ENCODE measurements at places on chromosomes 1 and 21.
A peak's percentile ranks its signal among the peaks of the same experiment; 100 is the strongest.

DNA sequence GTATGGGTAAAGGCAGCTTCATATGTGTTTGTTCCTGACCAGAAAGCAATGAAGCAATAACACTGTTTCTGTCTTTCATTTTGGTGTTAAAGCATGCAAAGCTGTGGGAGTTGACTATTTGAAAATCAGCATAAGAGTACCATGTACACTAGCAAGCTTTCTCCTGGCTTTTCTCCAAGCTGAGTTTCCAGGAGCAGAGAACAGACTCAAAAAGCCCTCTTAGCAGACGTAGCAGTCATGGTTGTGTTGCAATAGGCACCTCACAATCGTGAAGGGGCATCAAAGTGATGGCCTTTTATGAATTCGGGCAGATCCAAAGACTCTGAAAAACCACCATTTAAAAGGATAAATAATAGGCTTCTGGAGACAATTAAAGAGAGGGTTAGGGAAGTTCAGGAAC is 159.7 kb downstream of the PTGER3 start:
- DNase-seq, result no peak

- DNase-seq, result no peak
These were observed 456.4 kb upstream of the DEPDC1 start for GRCh38 chr1:68953311-68953710.

DNA sequence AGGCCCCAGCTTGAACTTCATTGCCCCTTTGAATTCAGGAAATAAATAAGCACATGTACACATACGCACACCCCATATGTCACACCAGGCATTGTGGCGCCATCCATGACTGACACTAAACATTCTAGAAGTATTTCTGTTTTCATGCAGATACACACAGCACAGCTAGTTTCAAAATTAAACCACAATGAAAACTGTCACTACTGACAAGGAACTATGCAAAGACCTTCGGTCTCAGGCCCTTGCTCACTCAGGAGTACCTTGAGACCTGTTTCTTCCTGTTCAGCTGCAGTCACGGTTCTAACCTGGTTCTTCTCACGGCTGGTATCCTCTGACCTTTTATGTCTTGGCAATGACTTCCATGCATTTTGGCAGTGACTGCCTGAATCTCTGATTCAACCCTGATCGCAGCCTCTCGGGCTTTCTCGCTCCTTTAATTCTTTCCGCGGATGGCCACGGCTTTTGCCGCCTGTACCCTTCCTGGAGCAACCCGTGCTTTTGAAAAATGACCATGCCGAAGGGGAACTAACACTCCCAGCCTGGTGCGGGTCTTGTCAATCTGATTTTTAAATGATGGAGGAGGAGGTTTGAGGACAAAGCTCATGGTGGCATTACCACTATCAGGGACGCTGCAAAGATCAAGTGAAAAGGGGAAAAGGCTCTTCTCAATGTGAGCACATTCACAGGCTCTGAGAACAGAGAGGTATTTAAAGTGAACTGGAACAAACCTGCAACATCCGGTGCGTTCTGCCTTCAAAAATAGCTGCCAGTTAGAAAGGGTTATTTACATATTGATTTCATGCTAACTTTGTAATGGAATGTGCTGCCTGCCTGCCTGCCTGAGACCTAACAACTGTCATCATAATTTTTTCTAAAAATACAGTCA is 384.6 kb downstream of the RRAGC start:
- no peak for DNase-seq

DNA sequence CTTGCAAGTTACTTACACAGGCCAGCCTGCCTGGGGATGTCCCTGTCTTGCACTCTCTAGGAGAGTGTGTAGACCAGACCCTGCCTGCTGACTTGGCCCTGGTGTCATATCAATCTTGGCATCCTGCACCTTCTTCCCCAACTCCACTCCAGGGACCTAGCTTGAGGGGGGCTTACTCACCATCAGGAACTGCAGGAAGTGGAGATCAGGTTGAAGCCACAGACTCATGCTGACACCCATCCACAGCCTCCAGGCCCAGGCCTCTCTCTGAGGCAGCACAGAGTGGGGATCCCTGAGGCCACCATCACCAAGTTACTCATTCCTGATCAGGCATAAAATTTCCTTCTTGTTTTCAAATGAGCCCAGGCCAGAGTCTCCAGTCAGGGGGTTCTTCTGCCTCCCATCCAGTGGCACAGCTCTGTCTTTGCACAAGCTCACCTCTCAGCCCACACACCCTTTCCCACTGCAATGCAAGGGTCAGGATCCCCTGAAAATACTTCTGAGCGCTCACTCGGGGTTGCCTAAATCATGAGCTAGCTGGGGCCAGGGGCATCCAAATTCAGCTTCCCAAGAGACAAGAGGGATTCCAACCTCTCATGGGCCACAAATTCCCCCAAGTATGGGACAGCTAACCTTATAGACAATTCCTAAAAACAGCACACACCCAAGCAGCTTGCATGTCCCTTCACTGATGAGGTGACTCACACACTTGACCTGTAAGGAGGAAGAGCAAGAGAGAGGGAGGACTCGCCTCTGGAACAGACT is 33.5 kb downstream of the CSMD2 start:
- no peak for DNase-seq

DNA sequence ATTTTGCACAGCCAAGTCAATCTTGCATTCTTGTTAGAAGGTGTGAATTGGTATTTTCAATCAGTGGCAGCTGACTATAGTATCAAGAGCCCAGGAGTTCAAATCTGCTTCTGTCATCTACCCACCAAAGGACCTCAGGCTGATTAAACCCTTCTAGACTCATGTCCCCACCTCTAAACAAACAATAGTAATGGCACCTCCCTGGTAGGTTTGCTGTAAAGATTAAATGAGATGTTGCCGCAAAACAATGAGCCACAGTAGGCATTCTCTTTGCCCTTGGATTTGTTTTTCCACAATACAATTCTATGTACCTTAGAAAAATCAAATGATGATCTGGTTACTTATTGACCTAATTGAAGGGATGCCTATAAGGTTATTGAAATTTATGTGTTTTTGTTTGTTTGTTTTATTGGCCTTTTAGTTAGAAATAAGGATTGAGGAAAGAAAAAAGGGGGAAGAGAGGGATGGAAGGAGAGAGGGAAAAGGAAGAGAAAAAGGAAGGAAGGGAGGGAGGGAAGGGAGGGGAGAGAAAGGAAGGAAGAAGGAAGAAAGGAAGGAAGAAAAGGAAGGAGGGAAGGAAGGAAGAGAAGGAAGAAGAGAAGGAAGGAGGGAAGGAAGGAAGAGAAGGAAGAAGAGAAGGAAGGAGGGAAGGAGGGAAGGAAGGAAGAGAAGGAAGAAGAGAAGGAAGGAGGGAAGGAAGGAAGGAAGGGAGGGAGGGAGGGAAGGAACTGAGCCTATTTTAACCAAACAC is 110.7 kb downstream of the ETS2 start:
- no peak for DNase-seq

DNA sequence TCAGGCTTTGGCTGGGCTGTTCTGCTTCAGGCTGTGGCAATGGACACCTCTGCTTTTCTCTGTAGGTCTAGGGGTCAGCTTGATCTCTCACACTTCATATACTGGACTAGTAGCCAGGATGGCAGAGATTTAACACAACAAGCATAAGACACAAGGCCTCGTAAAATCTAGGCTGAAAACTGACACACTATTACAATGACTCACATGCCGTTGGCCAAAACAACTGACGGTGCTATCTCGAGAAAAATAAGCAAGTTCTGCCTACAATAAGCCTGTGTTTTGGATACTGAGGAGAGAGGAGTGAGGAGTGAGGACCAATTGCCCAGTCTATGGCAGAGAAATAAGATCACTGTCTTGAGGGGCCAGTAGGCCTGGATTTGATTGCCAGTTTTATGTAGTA is 840.7 kb upstream of the ADAMTS5 start:
- DNase-seq, result no peak

- no peak for DNase-seq
These were observed 14.6 kb upstream of the PKP1 start for GRCh38 chr1:201268604-201269151.

DNA sequence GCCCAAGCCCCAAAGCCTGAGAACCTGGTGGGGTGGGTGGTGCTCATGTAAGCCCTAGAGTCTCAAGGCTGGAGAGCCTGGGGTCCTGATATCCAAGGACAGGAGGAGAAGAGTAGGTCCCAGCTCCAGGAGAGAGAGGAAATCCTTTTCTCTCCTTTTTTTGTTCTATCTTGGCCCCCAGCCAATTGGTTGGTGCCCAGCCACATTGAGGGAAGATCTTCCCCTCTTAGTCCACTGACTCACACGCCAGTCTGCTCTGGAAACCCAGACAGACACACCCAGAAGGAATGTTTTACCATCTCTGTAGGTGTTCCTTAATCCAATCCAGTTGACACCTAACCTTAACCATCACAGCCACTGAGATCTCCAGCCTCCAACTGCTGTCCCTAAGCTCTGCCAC is 16.2 kb upstream of the LIN9 start:
- no peak for DNase-seq

- no peak for DNase-seq
These were observed 107.2 kb downstream of the C1orf21 start for GRCh38 chr1:184493987-184494388.

DNA sequence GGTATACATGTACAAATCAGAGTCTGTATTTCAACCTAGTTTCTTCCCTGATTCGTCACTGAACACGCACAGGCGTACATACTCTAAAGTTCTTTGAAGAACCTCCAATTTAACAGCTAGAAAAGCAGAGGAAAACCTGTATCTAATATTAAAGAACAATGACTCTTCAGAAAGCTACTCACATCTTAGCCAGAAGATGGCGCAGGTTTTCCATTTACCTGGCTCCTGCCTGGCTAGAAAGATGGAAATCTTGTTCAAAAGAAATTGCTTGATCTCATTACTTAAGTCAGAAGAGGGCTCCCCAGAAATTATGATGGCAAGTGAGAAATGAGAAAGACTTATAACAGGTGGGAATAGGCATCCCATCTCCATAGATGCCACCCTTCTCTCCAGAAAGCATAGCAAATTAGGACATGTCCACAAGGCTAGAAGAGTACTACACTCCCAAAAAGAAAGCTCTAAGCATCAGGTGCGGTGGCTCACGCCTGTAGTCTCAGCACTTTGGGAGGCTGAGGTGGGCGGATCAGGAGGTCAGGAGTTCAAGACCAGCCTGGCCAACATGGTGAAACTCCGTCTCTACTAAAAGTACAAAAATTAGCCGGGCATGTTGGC is 19.0 kb upstream of the L1TD1 start:
- DNase-seq, result peak; percentile 32

DNA sequence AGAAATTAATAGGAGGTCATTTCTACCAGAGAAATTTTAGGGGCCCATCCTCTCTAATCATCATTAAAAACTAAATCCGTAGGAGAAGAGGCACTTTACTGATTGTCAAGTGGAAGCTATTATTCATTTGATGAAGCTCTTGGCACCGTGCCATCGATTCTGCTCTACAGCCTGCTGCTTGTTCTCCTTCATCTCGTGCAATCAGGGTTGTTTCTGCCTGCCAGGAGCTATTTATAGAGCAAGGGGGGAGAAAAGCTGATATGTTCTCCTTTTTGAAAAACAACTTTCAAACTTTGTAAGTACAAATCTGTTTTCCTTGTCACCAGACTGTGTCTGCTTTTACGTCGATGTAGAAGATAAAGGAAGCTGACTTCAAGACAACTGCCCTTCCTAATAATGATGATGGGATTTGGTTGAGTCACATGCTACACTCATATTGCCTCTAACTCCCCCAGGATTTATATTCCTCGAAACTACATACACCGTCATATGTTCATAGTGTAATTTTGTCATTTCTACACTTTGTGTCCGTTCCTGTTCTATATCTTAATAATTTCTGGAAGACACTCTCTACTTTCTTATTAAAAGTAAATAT is 169.6 kb upstream of the LHX8 start:
- DNase-seq, result no peak

GRCh38 chr1:246035060-246035541 is 472.0 kb downstream of the SMYD3 start:
- no peak for DNase-seq

DNA sequence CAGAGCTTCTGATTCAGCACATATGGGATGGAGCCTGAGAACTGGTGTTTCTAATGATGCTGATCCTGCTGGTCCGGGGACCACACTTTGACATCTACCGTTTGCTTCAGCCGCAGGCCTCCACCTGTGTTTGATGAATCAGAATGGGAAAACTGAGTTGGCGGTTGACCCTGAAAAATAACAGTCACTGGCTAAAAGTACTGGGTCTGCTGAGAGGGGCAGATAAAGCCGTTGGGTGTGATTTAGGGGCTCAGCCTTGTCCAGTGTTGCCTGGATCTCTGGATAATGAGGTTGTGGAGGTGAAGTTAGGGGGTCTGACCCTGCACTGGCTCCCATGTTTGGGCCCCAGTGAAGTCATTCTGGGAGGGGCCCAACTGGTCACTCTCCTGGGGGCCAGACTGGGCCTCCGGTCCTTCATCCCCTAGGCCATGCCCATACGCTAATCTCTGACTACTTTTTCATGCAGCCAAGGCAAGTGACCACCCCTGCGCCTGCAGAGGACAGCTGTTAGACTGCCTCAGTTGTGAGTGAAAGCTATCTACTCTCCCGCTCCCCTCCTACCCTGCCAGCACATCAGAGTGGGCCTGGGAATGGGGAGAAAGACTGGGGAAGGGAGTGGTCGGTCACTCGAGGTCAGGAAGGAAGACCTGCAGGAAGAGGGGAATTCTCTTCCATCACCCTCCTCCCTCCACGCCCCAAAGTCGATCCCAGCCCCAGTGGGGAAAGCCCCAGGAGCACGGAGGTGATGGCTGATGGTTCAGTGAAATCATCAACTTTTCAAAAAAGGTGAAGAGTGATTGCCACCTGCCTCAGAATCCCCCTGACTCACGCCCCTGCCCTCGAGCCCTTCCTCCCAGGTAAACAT is 27.7 kb downstream of the VASH2 start:
- no peak for DNase-seq

- no peak for DNase-seq
These were observed 18.7 kb downstream of the TNFRSF8 start for GRCh38 chr1:12081648-12082396.

DNA sequence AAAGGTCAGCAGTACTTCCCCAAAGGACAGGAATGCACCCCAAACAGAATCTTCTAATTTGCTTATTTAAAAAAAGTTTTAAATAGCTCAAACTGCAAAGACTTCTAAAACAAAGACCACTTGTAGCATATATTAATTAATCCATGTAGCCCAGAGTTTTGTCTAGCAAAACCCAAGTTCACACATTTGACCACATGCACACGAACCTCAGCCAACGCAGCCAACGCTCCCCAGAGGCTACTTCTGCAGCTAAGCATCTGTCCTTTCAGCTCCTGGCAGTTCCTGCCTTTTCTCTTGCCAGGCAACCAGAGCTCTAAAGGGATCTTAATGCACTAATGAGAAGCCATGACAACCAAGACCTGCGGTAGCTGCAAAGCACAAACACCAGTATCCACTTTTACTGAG is 89.6 kb downstream of the RERE start:
- no peak for DNase-seq

GRCh38 chr1:213159376-213159775 is 108.3 kb downstream of the RPS6KC1 start:
- no peak for DNase-seq

DNA sequence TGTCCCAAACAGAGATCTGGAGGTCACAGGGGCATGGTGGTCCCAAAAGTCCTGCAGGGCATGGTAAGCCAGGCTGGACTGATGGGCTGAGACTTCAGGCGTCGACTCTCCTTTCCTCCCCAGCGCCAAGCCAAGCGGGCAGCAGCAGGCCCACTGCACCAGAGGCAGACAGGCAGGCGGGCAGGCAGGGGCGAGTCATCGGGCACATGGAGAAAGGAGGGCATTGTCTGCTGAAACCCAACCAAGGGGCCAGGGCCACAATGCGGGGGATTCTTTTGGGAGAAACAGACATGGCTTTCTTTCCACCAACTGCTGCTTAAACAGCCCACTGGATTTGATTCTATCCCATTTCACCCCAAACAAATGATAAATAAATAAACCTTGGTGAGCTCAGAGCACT is 46.2 kb downstream of the TRABD2B start:
- no peak for DNase-seq

GRCh38 chr1:204254031-204254661 is 40.4 kb upstream of the GOLT1A start:
- no peak for DNase-seq
